ENCODE measurements at places on chromosomes 1 and 21.

DNA sequence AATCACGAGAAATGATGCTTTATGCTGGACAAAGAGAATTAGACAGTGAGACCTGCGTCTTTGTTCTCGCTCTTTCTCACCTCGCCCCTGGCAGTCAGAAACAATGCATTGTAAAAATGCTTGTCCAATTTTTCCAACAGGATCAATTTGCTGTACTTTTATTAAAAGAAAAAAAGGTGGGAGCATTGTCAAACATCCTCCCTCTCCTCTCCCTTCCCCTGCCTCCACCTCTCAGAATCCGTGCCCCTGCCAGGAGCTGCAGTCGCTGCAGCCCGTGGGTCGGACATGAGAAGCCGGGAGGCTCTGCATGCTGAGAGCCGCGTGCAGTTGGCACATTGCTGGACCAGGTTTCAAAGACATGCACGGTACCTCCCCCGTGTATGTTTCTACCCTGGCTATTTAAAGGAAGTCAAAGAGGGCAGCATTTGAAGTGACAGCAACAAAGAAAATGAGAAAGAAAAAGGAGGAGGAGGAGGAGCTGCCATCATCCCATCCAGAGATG, 161.0 kb upstream of the KAZN start:
- no peak for DNase-seq

GRCh38 chr1:228289996-228290881, 82.4 kb downstream of the OBSCN start:
- DNase-seq, result no peak

- DNase-seq, result no peak
These were observed 504 bp downstream of the H6PD start for GRCh38 chr1:9235096-9235459.

- DNase-seq, result no peak
These were observed 28.9 kb downstream of the DISP1 start for GRCh38 chr1:222843469-222844410.

- no peak for DNase-seq
These were observed 539 bp downstream of the ATP8B2 start for GRCh38 chr1:154325583-154326545.

- DNase-seq, result no peak
These were observed 108.0 kb downstream of the HLCS start for GRCh38 chr21:36858320-36858957.

DNA sequence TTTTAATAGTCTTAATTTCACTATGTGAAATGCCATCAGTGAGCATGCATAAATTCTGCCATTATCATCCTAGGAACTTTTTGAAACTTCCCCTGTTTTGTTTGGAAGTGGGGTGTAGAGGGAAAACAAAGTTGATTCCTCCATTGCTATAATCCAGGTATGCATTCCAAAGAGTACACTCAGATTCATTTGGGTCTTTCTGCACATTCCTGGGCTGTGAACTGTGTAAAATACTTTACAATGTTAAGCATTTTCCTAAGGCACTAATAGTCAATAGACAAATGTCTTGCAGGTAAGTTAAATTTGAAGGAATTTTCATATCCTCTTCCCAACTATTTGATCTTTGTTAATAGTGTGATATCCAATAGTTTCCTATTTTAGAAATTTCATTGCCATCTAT, 36.2 kb downstream of the SGIP1 start:
- DNase-seq, result no peak

DNA sequence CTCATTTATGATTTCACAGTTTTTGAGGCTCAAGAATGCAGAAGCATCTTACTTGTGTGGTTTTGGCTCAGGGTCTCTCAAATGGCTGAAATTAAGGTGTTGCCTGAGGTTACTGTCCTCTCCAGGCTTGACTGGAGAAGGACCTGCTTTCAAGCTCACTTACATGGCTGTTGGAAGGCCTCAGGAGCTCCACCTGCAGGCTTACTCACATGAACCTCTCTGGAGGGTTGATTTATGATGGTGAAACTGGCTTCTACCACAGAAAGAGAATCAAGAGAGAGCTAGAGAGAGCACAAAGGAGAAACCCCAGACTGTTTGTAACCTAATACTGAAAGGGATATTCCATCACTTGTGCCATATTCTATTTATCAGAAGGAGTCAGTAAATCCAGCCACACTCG, 6.2 kb upstream of the KCNK2 start:
- DNase-seq, result no peak

- DNase-seq, result no peak
These were observed 3.5 kb downstream of the EPHX1 start for GRCh38 chr1:225813214-225813964.

- DNase-seq, result no peak
These were observed 364 bp downstream of the GOLPH3L start for GRCh38 chr1:150696590-150696989.

DNA sequence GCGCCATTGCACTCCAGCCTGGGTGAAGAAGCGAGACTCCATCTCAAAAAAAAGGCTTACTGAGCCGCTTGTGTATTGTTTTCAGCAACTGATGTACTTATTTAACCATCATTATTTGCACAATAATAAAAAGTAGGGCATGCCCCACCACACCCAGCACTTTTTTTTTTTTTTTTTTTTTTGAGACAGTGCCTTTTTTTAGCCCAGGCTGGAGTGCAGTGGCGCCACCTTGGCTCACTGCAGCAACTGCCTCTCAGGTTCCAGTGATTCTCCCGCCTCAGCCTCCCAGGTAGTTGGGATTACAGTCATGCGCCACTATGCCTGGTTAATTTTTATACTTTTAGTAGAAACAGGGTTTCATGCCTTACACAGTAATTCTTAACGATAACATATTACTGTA, 12.2 kb upstream of the TRNAU1AP start:
- no peak for DNase-seq

GRCh38 chr21:46189959-46190490, 5.8 kb upstream of the SPATC1L start:
- DNase-seq, result no peak

DNA sequence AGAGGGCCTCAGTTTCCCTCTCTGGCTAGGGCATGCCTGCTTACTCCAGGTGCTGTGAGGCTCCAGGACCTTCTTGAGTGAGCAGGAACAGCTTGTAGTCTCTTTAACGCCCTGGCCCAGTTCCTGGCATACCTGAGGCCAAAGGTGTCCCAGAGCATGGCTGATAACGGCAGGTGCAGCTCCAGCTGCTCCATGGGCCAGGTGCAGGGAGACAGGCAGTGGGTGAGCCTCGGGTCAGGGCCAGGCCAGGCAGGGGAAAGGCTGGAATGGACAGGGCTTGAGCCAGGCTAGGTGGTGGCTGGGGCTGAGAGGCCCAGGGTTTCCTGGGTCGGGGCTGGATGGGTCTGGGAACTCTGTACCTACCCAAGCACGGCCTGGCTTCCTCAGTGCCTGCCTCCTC, 18.3 kb downstream of the EDN2 start:
- no peak for DNase-seq

- DNase-seq, result no peak
These were observed 20.9 kb downstream of the UMODL1 start for GRCh38 chr21:42091899-42092508.

DNA sequence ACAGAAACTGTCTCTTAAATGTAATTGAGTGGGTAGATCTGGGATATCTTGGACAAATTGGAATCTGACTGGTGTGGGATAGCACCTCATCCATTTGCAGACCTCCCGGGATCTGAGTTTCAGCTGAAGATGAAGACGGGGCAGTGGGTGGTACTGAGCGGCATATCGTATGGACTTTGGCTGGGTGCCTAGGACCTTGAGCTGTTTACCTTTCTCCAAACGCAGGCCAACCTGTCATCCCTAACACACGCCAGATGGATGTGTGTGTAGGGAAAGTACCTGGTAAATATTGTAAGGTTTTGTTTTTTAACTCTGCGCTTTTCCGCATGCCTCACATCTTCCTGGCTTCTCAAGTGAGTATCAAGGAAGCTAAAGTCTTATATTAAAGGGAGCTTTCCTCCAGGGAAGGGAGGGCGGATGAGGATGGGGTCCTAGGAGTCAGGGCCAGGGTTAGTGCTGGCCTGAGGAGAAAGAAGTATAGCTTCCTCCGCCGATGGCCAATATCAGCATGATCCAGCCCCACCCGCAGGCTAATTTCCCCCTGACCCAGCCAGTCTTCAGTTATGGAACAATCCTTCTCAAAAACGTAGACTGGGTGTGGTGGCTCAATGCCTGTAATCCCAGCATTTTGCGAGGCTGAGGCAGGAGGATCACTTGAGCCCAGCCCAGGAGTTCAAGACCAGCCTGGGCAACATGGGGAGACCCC, 26.2 kb downstream of the ATP8B2 start:
- DNase-seq, result no peak

DNA sequence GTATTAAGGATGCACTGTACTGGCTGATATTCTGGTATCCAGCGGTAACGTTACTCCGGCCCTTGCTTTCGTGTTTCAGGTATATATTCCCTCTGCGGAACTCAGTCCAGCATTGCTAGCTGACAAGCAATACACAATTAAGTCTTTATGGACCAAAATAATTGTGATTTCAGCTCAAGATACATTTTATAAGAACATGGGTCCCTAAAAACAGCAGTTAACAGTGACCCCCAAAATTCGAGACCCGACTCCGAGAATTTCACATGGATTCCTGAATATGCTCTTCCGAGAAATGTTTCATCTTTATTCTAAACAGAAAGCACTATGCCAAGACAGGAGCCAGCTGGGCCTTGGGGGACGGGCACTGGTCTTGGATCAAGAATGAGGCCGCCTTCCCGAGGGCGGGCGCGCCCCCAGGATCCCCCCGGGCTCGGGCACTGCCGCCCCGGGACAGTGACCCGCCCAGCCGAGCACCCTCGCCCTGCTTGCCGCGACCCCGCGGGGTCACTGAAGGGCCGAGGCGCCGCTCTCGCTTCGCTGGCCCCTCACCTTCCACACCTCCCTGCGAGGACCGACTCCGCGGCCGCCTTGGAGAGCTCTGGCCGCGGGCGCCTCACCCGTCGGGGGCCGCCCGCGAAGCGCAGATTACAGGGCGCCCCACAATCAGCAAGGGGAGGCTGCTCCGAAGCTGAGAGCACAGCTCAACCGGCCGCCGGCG, 610 bp downstream of the SCYL3 start:
- no peak for DNase-seq

GRCh38 chr1:233304489-233305102, 9.1 kb upstream of the PCNX2 start:
- no peak for DNase-seq

GRCh38 chr1:72218141-72218739, 64.1 kb downstream of the NEGR1 start:
- DNase-seq, result no peak

DNA sequence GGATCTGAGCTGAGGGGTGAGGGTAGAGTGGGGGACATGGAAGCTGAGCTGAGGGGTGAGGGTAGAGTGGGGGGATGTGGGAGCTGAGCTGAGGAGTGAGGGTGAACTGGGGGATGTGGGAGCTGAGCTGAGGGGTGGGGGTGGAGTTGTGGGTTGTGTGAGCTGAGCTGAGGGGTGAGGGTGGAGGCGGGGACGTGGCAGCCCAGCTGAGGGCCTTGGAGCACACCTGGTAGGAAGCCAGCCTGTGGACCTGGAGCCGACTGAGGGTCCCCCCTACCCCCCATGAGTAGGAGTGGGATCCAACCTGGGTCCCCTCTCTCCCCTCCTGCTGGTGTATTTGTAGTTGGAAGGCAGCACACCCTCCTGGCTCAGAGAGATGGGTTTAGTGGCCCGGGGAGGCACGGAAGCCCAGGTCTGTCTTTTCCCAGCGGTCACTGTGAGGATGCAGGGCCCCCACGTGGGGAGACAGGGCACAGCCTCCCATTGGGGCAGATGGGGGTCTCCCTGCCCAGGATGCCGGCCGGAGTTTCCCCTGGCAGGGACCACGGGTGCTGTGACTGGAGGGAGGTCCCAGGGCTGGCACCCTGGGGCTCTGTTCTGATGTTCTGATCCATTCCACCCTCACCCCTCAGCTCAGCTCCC, 13.2 kb upstream of the NPHP4 start:
- no peak for DNase-seq

DNA sequence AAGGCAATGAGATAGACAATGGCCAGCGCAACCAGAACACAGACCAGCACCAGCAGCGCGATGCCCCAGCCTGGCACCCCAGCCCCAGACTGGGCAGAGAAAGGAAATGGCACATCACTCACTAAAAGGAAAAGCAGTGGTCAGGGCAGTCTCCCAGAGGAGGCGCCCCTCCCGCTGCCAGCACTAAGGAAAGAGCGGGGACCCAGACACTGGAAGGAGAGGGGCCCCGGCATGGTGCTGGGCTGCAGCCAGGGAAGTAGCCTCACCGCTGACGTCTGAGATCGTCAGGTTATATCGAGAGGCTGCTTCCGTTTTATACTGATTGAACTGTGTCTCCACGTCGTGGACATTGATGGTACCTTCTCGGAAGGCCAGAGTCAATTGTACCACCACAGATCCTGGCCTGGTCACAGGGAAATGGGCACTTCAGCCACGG, 13.8 kb downstream of the TRIM46 start:
- no peak for DNase-seq

- DNase-seq, result no peak
These were observed 48.7 kb upstream of the ACTL8 start for GRCh38 chr1:17706445-17706844.

DNA sequence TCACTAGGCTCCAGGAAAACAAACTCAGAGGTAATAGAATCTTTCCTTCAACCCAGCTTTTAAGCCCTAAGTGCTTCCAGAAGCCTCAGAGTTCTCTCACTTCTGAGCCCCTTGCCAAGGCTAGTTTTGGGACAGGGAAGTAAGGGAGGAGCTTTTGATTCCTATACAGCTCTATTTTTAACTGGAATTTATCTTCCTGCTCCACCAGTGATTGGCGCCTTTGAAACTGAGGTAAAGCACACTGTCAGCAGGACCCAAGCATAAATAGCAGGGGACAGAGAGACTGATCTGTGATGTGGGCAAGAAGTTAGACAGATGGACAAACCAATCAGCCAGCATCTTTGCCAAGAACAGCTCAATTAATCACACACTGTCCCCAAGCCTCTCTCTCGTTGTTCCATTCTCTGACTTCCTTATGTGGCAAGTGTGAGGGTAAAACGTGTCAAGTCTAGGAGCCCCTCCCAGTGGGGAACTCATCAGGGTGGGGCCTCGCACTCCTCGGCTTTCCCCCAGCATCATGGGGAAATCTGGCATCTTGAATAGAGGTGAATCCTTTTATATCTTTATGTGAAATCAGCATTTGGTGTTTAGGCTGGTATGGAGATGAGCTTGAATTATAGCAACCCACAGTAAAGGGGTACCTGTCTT, 40.2 kb upstream of the MPZL1 start:
- no peak for DNase-seq

- no peak for DNase-seq
These were observed 16.0 kb upstream of the EPS15 start for GRCh38 chr1:51535006-51535592.

- DNase-seq, result no peak
These were observed 154.1 kb downstream of the NPHP4 start for GRCh38 chr1:5837976-5838653.

Data from activated naive CD4-positive, alpha-beta T cell (primary cell).